Left colon (tissue), 2 donors: ENCODE measurements at places on chromosomes 7 and 10.
A peak's percentile ranks its signal among the peaks of the same experiment; 100 is the strongest.

- DNase-seq: peak; percentile 33
Measured at GRCh38 chr10:373526-374309, 238.5 kb downstream of the ZMYND11 start.

- DNase-seq: no peak
Measured at GRCh38 chr10:42988517-42989395, 88.1 kb upstream of the RET start.

- DNase-seq: no peak
Measured at GRCh38 chr10:31624611-31625010, 304.0 kb downstream of the ARHGAP12 start.

DNA sequence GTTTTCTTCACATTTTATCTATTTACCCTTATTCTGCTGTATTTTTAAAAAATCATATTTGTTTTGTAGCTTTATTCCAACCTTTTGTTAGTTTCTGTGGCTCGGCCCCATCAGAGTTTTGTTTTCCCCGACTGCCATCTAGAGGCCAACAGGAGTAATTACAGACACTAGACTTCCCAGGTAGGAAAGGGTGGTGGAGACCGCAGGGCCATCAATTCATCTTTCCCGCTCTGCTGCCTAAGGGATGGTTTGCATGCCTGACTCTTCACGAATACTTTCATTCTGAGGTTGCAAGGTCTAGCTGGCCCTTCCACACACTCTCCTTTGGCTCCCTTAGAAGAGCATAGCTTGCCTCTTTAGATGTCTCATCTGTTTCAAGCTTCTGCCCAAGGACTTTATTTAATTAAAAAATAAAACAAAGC lies 38.3 kb downstream of the LYZL2 start:
- no peak for DNase-seq

DNA sequence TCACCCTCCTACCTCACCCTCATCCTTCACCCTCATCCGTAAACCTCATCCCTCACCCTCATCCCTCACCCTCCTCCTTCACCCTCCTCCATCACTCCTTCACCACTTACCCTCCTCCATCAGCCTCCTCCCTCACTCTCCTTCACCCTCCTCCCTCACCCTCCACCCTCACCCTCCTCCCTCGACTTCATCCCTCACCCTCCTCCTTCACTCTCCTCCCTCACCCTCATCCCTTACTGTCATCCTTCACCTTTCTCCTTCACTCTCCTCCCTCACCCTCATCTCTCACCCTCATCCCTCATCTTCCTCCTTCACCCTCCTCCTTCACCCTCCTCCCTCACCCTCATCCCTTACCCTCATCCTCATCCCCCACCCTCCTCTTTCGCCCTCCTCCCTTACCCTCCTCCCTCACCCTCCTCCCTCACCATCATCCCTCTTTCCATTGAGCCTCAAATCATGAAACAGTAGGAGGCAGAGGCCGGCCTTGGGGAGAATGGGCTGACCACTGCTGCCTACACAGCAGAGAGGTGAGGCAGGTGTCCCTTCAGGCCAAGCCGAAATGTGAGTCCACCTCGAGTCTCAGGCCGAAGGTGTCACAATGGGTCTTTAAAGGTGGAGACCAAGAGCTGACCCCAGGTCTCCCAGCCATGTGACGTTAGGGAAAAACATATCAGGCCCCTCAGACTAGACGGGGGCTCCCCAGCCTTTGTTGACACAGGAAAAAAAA lies 53.0 kb downstream of the PDGFA start:
- no peak for DNase-seq

GRCh38 chr7:139099172-139099947 lies 10.2 kb downstream of the ZC3HAV1 start:
- DNase-seq: no peak

GRCh38 chr7:133582766-133583523 lies 330.1 kb downstream of the EXOC4 start:
- DNase-seq: no peak

- no peak for DNase-seq
Measured at GRCh38 chr7:40455485-40455884, 320.7 kb downstream of the SUGCT start.
